ENCODE measurements at places on chromosomes 2 and 18.

DNA sequence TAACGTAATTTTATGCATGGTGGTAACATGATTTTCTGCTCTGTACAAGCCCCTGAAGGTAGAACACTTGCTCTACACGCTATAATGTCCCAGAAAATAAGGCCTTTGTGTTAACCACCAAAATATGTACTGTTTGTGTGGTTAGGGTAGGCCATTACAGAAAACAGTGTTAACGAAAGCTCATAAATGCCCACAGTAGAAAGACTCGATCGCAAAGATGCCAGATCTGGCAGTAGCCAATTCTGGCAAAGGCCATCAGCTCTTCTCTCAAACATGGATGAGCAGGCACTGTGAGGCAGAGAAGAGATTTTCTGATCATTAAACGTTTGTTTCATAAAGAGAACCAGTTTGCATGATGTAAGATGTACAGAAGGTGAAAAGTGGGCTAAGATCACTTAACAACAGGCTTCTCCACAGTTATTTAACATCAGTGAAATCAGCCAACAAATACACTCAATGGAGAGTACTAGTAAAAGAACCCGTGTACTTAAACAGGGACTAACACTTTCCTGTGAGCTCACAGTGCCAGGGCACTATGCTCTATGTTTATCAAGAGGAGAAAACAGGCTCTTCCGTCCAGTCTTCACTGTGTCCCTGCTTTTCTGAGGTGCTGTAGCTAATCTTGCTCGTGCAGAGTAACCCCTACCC, 80.3 kb downstream of the SPRED2 start:
- DNase-seq, result no peak

GRCh38 chr2:236584521-236585384, 15.1 kb downstream of the ACKR3 start:
- DNase-seq, result no peak

DNA sequence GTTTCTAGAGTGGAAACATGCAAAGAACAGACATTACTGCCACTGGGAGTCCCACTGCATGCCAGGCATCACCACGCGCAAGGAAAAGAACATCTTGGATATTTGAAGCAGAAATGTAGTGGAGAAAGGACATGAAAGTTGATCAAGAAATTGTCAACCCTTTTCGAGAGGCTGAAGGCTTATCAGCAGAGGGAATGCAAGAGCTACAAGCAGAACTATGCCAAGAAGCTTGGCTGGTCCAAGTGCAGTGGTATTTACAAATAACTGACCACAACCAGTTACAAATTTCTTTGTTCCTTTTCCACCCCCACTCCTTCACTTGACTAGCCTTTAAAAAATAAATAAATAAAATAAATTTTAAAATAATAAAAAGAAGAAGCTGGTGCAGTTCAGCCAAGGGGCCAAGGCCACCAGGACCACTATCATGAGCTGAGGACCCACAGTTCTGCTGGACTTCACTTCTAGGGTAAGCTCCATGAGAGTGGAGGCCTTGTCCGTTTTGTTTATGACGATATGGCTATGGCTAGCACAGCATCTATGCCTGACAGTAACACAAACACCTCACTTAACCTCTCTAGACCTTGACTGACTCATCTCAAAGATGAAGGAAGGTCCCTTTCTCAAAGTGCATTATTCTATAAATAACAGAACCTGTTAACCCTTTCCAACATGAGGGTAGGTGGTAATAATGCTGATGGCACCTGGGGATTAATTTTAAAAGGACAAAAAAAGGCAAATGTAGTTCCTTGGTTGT, 20.9 kb downstream of the MARCHF4 start:
- no peak for DNase-seq

GRCh38 chr2:180456801-180457200, 449.7 kb upstream of the CWC22 start:
- no peak for DNase-seq

DNA sequence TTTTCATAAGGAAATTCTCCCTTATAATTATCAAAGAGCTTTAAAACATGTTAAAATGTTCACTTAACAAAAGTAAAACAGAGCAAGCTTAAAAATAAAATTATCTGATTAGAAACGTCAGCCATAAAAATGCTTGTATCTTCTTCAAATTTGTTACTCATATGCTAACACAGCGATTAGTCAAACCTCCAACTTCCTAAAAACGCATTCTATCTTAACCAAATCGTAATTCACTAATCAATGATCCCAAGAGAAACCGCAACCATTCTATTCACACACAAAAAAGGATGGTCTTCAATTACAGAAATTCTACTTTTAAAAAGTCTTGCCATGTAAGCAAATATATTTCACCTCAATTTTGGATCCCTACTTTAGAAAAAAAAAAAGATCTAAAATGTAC, 1.9 kb downstream of the STK17B start:
- DNase-seq, result no peak

GRCh38 chr2:188028739-188029138, 262.9 kb upstream of the GULP1 start:
- no peak for DNase-seq

DNA sequence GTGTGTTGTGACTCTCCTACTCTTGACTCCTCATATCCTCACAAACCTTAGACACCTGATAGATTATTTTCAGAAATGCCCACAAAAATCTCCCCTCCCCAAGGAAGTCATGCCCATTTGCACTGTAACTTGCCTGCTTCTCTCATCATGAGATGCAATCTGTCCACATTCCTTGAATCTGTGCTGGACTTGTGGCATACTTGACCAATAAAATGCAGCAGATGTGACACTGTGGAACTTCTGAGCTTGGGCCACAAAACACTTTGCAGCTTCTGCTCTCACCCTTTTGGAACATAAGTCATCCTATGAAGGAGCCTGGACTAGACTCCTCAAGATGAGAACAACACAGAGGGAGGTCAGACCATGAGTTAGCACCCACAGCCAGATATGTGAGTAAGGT, 4.4 kb upstream of the PID1 start:
- no peak for DNase-seq

- no peak for DNase-seq
These were observed 95.5 kb upstream of the CELF4 start for GRCh38 chr18:37661061-37661460.

DNA sequence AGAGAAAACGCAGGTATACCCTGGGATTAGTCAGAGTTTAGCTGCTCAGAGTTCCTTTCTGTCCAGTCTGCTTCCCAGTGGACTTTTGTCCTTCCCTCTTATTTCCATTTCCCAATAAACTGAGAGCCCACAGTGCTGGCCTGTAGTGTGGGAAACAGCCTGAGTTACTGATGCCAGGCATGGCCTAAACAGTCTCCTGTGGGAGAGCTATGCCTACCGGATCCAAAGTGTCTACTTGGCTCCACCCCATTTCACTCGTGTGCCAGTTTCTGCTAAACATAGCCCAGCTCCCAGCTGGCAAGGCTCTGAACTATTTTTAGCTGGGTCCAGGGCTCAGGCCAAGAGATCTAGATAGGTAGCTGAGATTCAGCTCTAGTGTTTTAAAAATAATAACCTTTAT, 15.6 kb upstream of the PPP1CB start:
- DNase-seq, result no peak

DNA sequence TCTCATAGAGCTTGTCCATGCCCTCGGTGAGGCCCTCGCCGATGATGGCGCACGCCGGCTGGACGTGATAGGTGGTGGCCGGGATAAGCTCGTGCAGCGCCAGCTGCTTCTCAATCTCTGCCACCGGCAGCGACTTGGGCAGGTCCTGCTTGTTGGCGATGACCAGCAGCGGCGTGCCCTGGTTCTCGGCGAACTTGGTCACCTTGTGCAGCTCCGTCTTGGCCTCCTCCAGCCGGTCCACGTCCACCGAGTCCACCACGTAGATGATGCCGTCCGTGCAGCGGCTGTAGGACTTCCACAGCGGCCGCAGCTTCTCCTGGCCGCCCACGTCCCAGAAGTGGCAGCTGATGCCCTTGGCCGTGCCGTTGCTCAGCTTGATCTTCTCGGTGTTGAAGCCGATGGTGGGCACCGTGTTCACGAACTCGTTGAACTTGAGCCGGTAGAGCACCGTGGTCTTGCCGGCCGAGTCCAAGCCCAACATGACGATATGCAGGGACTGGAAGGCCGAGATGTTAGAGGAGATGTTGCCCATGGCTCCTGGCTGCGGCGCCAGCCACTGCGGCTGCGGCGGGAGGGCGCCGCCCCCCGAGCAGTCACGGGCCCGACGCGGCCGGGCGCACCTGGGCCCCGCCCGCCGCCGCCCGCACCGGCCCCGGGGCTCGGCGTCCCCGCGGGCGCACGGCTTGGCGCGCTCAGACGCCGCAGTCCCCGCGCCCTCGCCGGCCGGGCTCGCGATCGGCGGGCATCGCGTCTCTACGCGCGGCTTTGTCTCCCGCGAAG, 636 bp downstream of the ARL4C start:
- DNase-seq, result no peak

DNA sequence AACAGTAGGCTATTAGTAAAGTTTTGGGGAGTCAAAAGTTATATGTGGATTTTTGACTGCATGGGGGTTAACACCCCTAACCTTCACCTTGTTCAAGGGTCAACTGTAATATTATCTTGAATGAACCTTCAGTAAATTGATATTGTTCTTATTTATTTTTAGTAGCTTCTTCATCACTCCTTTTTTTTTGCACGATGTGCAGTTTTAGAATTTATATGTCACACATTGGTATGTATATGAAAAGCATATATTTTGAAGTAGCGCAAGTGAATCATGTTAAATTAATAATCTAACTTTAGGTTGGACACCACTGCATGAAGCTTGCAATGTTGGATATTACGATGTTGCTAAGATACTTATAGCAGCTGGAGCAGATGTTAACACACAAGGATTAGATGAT, 79.9 kb downstream of the ANKRD12 start:
- DNase-seq, result no peak

DNA sequence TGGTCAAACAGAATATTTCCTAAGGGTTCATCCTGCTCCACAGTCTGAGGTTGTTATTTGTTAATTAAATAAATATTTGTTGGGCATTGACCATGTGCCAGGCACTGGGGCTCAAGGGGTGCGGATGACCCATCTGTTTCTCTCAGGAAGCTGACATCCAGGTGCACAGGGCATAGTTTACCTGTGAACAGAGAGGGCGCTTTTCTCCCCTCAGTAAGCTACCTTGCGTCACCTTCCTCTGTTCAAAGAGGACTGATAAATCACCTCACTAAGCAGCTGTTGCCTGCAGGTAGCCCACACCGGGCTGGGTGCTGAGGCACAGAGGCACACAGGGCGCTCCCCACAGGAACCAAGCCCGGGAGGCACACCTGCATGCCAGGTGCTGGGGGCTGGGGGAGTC, 41.6 kb downstream of the SH3RF3 start:
- no peak for DNase-seq

DNA sequence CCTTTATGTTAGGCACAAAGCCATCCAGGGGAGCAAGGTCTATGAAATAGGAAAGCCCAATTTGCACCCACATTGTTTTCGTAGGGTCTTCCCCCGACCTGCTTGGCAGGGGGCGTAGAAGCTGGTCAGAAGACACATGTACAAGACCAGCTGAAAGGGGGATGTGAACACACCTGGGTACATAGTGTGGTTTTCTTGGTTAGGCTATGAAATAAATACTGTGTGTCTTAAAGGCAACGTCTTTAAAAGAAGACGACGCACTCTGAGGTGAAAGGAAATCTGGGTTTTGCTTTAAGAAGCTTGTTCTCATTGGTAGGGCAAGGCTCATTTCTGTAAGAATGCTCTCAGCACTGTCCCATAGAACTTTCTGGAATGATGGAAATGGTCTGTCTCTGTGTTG, 60.0 kb upstream of the KLF7 start:
- DNase-seq, result no peak

DNA sequence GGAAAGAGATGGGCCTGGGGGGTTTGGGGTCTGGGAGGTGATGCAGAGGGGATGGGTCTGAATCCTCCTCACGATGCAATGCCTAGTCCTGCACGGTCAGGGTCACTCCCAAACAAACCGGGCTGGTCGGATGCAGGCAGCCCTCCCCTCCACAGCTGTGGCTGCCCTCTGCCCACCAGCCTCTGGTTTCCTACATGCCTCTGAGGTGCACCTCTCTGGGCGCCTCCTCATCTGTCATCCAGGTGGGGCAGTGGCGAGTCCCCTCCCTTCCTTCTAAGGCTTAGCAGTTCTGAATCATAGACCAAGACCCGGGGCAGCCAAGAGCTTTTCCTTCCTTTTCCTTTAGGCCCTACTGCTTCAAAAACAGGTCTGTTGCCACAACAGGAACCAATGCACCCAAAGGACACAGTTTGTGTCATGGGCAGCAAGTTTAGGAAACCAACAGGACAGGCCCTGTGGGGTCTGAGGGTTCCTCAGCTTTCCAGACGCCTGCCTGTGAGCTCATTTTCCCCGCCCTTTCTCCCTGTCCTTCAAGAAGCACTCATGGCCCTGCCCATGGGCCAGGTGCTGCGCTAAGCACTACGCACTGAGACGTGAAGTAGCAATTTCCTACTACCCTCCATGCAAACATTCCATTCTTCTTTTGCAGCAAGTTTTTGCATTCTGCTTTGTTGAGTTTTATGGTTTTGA, 6.5 kb upstream of the MAL start:
- DNase-seq, result no peak

GRCh38 chr18:75112186-75113096, 96.5 kb downstream of the PTGR3 start:
- no peak for DNase-seq

DNA sequence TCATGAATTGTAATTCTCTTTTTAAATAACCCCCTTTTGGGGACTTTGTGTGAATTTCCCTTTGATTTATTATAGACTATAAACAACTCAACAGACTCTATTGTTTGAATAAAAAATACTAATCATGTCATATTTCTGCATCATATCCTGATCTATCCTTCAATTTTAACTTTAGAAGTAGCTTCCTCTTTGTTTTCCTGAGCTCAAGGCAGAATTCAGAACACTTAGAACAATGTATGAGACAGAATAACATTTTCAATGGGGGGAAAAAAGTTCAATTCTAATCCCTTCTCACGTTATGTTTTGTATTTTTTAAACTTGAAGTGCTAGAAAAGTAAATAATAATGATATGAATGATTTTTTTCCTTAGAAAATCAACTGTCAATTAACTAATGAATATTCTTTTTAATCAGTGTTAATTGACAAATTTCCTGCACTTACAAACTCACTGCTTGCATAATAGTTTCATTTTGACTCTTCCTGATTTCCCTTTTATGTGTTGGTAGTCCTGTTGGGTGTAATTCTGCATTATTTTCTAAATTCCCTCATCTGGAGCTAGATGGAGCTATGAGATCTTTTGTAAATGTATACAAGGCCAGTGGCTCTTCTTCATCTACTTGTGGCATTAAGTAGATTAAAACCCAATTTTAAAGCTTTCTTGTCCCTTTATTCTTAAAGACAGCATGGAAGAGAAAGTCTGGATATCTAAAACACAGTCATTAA, 326.1 kb downstream of the PARD3B start:
- peak; percentile 10 for DNase-seq

- DNase-seq, result no peak
These were observed 96.1 kb downstream of the NRP2 start for GRCh38 chr2:205778356-205778755.

DNA sequence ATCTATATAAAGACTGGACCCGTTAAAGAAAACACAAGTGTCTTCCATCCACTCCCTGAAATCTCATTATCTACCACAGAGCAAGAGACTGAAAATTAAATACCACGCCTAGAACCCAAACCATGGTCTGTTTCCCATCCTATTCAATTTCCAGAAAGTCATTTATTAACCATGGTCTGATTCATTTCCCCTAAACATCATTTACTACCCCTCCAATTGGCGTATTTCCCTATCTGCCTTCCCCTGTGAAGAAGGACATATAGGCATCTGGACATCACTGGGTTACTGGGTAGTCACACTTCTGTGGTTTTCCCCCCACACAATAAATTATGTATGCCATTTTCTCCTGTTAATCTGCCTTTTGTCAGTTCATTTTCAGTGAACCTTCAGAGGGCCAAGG, 30.8 kb downstream of the CCDC93 start:
- no peak for DNase-seq

Measured in AG09319 (cell line).